GOT3 (cell line): ENCODE measurements at places on chromosomes 7 and 10.

DNA sequence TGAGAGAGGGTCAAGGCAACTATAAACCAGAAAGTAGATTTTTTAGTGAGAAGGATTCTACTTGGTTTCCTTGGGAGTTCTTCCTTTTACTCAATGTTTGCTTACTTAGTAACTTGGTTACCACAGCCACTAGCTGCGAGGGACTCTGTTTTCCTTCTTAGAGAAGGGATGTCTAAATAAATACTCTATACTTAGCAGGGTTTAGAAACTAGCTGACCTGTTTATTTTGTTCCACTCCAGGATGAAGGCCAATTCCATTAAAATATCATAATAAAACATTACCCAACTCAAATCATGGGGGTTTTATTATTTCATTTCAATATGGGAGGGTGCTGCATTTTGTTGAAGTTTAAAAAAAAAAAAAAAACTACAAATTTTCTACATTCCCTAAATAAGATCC lies 87.3 kb downstream of the PPP1R3A start:
- no peak for DNase-seq

DNA sequence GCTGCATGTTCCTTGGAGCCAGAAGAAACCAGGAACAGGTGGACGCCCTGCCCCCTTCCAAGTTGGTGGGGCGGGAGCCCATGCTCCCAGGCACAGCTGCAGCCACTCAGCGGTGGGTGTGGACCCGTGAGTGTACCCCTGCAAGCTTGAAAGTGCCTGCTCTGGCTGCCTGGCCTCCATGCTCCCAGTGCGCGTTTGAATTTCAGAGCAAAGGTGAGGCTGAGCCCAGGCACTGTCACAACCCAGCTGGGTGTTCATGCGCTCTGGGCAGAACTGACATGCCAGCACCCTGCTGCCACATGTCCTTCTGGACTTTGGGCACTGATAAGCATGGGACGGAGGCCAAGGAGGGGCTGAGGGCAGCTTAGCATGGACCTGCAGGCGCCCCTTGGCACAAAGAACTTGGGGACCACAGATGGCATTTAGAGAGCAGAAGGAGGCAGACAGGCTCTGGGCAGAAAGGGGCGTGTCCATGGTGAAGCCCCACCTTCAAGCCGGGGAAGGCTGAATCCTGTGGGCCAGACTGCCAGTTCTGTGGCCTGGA lies 402.0 kb upstream of the NRG3 start:
- DNase-seq, result no peak

GRCh38 chr7:129103561-129104324 lies 40.8 kb upstream of the TSPAN33 start:
- no peak for DNase-seq

GRCh38 chr10:45441239-45442190 lies 67.5 kb downstream of the ALOX5 start:
- no peak for DNase-seq

GRCh38 chr7:8362723-8363369 lies 70.6 kb upstream of the NXPH1 start:
- DNase-seq, result no peak

- no peak for DNase-seq
Measured at GRCh38 chr7:84399661-84400060, 205.1 kb upstream of the SEMA3A start.

- no peak for DNase-seq
Measured at GRCh38 chr10:74238031-74238431, 87.0 kb downstream of the ADK start.

DNA sequence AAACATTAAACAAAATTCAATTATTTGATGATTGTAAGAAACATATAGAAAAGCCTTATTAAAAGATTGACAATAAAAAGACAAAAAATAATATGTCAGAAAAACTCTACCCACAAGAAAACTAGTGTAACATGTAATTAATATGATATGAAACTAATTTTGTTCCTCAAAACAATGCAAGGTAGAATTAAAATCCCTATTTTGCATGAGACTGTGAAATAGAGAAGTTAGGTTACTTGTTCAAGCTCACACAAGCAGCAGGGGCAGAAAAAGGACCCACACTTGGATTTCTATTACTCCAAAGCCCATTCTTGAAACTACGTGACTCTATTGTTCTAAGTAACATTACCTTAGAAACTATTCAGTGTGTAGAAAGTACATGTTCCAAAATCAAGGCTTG lies 96.4 kb downstream of the KCNMA1 start:
- no peak for DNase-seq

GRCh38 chr10:4195213-4195612 lies 410.2 kb upstream of the KLF6 start:
- DNase-seq, result no peak

DNA sequence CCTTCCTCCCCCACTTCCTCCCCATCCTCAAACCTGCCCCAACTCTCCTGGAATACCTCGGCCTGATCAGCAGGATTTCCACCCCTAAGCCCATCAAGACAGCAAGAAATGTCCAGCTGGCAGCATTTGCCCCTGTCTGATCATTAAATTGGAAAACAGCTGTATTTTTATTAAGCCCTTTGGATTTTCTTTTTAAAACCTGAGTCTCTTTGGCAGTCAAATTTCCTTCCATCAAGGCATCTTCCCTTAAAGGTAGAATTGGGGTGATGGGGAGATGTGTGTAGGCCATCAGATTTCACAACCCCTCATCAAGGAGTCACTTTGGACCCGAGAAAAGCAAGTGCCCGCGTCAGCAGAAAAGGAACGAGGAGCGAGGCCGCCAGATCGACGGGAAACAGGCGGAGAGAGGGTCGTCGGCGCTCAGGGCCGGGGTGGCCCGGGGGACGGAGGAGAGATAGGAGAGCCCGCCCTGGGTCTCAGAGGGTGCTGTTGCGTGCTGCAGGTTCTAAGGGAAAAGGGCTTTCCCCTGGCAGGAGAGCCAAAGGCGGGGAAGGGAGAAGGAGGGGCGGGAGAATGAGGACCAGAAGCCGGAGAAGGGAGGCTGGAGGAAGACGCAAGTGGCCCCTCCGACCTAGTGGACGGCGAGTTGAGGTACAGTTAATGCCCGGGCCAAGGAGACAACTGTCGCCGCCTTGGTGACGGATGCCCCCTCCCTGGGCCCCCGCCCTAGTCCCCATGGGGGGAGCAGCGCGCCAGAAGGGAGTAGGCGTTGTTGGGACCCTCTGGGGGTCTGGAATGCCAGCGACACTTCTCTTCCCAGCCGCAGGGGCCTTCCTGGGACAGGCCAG lies 11.5 kb upstream of the GATA3 start:
- DNase-seq, result no peak

GRCh38 chr10:103637011-103637410 lies 143.5 kb downstream of the NEURL1 start:
- DNase-seq, result no peak

- no peak for DNase-seq
Measured at GRCh38 chr7:115009139-115009538, 87.2 kb downstream of the MDFIC start.

- DNase-seq, result no peak
Measured at GRCh38 chr10:26335574-26336093, 102.5 kb upstream of the APBB1IP start.

- DNase-seq, result no peak
Measured at GRCh38 chr7:11751315-11751714, 80.7 kb downstream of the THSD7A start.

DNA sequence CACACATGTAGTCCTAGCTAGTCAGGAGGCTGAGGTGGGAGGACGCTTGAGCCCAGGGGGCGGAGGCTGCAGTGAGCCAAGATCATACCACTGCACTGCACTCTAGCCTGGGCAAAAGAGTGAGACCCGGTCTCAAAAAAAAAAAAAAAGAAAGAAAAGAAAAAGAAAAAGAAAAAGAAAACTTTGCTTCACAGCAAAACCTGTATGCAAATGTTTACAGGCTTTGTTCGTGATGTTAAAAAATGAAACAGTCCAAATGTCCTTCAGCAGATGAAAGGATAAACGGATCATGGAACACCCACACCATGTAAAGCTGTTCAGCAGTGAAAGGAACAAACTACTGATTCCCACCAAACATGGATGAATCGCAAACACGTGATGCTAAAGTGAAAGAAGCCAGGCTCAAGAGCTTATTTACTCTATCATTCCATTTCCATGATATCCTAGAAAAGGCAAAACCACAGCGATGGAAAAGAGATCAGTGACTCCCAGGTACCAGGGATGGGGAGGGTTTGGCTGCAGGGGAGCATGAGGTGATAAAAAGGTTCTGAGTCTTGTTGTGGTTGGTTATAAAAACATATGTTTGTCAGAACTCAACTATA lies 15.1 kb downstream of the LRRC20 start:
- DNase-seq, result no peak

GRCh38 chr7:149353739-149354504 lies 91.9 kb downstream of the ZNF783 start:
- DNase-seq, result no peak

- DNase-seq, result no peak
Measured at GRCh38 chr10:122018491-122018890, 29.5 kb downstream of the TACC2 start.

DNA sequence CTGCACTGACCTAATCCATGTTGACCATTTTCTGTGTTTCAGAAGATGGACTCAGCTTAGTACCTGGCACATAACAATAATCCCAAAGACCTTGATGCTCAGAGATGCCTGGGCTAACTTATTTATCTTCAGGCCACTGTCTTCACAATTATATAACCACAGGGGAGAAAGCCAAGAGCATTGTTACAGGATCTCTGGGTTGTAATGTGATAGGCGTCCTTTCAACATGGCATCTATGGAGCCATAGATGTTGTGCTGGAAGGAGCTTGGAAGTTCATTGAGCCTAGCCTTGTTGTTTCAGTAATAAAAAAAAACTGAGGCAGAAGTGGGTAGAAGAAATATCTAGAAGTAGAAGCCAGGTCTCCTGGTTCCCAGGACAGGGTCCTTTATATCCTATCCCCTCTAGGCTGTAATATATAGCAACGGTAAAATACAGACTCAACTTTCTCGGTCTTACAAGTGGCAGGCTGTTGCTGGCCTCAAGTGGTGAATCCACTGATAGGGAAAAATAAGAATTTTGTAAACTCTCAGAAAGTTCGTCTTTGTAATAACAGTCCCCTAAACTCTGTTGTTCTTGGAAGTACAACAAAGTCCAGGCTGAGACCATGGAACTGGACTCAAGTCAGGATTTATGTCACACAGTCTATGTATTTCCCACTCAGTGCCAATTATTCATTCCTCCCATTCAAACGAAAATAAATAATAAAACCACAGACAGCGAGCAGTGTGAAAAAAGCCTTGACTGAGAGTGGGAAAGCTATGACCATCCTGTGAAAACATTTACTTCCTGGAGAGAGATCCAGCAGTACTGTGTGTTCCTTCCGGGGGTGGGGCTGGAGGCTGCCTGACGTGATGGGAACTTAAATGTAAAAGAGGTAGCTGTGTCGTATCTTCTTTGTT lies 277.6 kb downstream of the REEP3 start:
- DNase-seq, result no peak

GRCh38 chr10:131160219-131160875 lies 151.2 kb downstream of the TCERG1L start:
- no peak for DNase-seq

- no peak for DNase-seq
Measured at GRCh38 chr10:58555170-58555929, 42.7 kb downstream of the BICC1 start.

DNA sequence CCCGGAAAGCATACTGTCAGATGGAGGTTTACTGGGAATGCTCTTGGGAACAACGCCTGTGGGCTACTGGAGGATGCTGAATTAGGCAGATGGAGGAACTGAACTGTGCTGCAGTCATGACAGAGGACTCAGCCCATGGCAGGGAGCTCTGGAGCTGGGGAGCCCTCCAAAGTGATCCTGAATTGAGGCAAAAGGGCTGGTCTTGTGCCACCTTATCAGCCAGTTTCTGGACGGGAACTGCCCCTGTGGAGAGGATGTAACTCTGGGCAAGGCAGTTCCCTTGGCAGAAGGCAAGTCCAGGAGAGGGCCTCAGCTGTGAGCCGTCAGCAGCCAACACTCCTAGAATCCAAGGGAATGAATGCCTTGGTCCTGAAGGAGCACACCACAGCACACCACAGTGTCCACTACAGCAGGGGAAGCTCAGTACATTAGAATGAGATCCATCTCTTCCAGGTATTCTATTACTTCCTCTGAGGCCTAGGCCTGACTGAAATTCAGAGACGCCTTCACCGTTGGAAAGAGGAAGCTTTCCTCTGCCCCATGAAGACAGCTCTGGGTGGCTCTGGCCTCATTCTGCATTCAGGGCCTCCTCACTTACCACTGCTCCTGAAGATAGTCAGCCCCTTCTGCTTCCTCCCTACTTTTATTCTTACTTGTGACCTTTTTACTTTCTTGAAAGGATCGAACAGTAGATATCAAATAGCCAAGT lies 139.6 kb upstream of the GPR26 start:
- no peak for DNase-seq

DNA sequence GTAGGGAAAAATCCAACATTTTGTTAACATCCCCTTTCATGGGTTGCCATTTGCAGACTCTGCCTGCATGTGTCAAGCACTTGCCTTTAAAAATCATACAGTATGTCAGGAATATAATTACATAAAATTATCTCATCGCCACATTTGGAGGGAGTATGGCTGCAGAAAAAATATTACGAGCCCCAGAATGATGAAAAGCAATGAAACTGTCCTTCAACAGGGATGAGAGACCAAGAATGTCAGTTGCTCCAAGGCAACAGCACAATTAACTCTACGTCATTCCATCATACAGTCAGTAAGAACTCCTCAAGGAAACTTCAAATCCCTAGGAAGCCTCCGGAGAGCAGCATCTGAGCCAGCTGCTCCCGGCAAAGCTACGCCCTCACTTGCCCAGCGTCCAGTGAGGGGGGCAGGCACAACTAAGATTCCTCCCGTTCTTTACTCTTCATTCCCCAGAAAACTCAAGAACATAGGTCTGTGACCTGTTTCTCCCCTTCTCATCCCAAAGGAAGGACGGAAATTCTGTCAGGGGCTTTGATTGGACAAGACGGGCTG lies 132.9 kb downstream of the ANLN start:
- no peak for DNase-seq

- DNase-seq, result no peak
Measured at GRCh38 chr7:41027428-41028115, 675.3 kb downstream of the INHBA start.

DNA sequence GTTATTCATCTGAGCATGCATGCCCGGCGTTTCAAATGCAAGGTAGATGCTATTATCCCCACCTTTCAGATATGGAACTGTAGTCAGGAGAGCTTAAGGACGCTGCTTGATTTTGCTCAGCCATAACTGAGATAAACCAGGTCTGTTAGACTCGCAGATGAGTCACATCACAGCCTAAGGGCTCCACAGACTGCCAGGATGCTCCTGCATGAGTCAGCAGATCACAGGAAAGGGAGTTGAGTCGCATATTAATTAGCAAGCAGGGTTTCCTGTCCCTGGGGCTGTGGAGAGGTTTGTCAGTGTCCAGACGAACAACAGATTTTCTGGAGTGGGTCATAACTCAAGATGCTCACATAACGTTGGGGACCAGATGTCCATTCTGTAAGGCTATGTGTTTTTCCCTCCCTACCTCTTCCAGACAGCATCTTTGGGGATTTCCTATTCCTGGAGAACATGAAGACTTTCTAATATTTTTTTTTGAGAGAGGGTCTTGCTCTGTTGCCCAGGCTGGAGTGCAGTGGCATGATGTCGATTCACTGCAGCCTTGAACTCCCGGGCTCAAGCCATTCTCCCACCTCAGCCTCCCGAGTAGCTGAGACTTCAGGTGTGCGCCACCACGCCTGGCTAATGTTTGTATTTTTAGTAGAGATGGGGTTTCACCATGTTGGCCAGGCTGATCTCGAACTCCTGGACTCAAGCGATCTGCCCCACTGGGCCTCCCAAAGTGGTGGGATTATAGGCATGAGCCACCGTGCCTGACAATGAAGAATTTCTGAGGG lies 36.7 kb downstream of the PFKFB3 start:
- peak; percentile 44 for DNase-seq
